ENCODE measurements at places on chromosomes 6 and 20. TPM values are rescaled to one million over a fixed set of nuclear protein-coding genes. Genes with fewer than 3 reads are reported as not detected.
A peak's percentile ranks its signal among the peaks of the same experiment; 100 is the strongest.

SLC22A1 gene
- total RNA-seq, result 0.80 TPM

ZNF322 gene
- 23.4 TPM for total RNA-seq

GRCh38 chr6:144777249-144777648 is 492.1 kb downstream of the UTRN start:
- no peak for DNase-seq

GRCh38 chr20:47315339-47316056 is 41.0 kb downstream of the ZMYND8 start:
- no peak for DNase-seq

- no peak for DNase-seq
Observed at GRCh38 chr20:62550087-62550632, 74.4 kb upstream of the GATA5 start.

DNA sequence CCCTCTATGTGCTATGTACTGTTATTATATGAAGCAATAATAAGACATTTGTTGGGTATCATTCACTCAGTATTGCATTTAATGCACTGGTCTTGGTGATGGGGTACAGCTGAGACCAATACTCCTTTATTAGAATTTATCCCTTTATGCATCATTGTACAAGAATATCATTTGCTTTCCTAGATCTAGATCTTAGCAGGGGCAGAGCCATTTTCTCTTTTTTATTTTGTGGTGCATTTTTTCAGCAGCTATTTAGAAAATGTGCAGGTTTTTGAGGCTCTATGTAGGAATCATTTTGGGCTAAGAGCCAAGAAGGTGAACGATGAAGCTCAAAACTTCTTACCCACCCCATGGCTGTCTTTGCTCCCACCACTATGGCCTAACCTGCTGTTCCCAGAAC is 114.2 kb downstream of the OR2B2 start:
- no peak for DNase-seq

DNA sequence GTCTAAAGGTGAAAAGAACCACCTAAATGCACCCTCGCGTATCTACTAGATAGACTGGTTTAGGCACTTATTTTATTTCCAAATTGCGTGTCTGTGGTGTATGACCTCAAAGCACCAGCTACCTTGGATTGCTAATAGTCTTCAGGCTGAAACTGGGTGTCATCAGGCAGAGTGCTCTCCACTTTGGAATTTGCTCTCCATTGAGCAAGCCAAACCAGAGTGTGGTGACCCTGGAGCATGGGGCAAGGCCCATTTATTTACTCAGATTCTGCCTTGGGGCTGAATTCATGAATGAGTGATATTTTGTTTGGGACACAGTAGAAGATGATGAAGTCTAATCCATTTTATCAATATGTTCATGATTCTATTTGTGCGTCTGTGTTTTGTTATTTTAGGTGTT is 812.8 kb upstream of the SLC35B3 start:
- no peak for DNase-seq

- DNase-seq, result peak; percentile 14
Observed at GRCh38 chr20:57656821-57657534, 36.8 kb upstream of the ZBP1 start.

GRCh38 chr20:33233129-33233774 is 2.5 kb upstream of the BPIFA1 start:
- DNase-seq, result no peak

- DNase-seq, result peak; percentile 90
Observed at GRCh38 chr6:45930420-45931040, 85.1 kb downstream of the CLIC5 start.
